ENCODE measurements at places on chromosomes 7 and 10.

- no peak for DNase-seq
Observed at GRCh38 chr10:120453886-120454285, 3.1 kb upstream of the PLPP4 start.

- no peak for DNase-seq
Observed at GRCh38 chr10:131204406-131205152, 106.9 kb downstream of the TCERG1L start.

GRCh38 chr7:78939669-78940068 lies 513.8 kb downstream of the MAGI2 start:
- no peak for DNase-seq

GRCh38 chr7:90605055-90605454 lies 8.9 kb downstream of the CDK14 start:
- DNase-seq: no peak

DNA sequence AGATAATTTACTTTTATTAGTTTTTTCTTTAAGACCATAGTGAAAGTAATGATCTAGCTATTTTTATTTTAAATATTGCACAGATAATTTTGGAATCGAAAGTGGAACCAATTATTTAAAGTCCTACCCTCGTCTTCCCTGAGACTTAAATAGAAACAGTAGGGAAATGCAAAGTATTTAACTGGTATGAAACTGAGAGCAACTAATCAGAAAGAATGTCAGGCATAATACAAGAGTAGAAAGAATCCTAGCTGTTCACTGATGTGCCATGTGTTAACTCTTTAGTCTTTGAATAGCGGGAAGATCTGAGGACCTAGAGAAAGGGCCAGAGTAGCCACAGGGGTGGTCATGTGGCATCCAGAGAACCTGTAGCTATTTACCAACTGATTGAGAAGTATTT lies 630.0 kb downstream of the NRG3 start:
- DNase-seq: no peak

GRCh38 chr10:66483966-66484365 lies 441.9 kb upstream of the LRRTM3 start:
- no peak for DNase-seq

DNA sequence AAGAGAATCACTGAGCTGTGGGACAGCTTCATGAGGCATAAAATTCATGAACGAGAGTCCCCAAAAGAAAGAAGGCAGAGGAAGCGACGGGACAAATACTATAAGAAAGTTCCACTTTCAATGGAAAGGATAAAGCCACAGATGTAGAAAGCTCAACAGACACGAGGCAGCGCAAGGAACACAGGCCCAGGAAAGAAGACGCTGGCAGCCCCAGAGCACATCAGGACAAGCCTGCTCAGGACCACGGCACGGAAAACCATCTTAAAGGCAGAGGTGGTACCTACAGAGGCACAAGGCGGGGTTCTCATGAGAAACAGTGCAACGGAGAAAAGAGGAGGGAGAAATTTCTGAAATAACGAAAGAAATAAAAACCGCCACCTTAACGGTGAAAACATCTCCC lies 273.4 kb downstream of the MAD1L1 start:
- no peak for DNase-seq

GRCh38 chr10:79409726-79410085 lies 35.7 kb downstream of the ZCCHC24 start:
- no peak for DNase-seq
